ENCODE measurements at places on chromosomes 5 and 9. TPM values are rescaled to one million over a fixed set of nuclear protein-coding genes. Genes with fewer than 3 reads are reported as not detected.

The JAKMIP2 gene
- not detected for total RNA-seq

The PRLR gene
- 0.39 TPM for total RNA-seq

The BASP1 gene
- 327 TPM for total RNA-seq

The NUTM2G gene
- not detected for total RNA-seq

The HAVCR2 gene
- total RNA-seq: 0.20 TPM

The C5orf58 gene
- total RNA-seq: not detected

The LHX6 gene
- total RNA-seq: 1.3 TPM

The FAM221B gene
- not detected for total RNA-seq

The IGFBPL1 gene
- total RNA-seq: 2.4 TPM

The TRIM36 gene
- 2.6 TPM for total RNA-seq

The PLPP7 gene
- not detected for total RNA-seq

The SLC1A3 gene
- not detected for total RNA-seq

The CFAP90 gene
- total RNA-seq: 0.53 TPM

The CA9 gene
- total RNA-seq: 6.6 TPM

The ALDH1A1 gene
- 5,109 TPM for total RNA-seq

The DAPK1 gene
- total RNA-seq: 14.6 TPM
